ENCODE measurements at places on chromosomes 16 and 17.

DNA sequence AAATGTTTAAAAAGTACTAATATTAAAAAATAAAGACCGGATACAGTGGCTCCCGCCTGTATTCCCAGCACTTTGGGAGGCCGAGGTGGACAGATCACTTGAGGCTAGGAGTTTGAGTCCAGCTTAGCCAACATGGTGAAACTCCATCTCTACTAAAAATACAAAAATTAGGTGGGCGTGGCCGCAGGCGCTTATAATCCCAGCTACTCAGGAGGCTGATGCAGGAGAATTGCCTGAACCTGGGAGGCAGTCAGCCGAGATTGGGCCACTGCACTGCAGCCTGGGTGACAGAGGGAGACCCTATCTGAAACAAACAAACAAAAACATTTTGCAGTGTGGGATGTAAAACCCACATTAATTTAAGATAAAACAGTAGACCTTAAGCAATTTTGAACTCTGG, 11.8 kb downstream of the CDC27 start:
- DNase-seq = no peak

- no peak for DNase-seq
These were observed 17.8 kb downstream of the SPECC1 start for GRCh38 chr17:20026960-20027359.

- no peak for DNase-seq
These were observed 13.4 kb downstream of the ITPRIPL2 start for GRCh38 chr16:19127205-19127604.

- peak; percentile 54 for DNase-seq
These were observed at the start of gene XAF1 for GRCh38 chr17:6755731-6756184. TSS of gene XAF1 (plus strand) at chr17:6756046. CDS start at chr17:6756079, 33 bp downstream.

Measured in activated T-cell treated with anti-CD3 and anti-CD28 coated beads for 1 hour (primary cell).